ENCODE measurements at places on chromosomes 13 and 19.
A peak's percentile ranks its signal among the peaks of the same experiment; 100 is the strongest.

DNA sequence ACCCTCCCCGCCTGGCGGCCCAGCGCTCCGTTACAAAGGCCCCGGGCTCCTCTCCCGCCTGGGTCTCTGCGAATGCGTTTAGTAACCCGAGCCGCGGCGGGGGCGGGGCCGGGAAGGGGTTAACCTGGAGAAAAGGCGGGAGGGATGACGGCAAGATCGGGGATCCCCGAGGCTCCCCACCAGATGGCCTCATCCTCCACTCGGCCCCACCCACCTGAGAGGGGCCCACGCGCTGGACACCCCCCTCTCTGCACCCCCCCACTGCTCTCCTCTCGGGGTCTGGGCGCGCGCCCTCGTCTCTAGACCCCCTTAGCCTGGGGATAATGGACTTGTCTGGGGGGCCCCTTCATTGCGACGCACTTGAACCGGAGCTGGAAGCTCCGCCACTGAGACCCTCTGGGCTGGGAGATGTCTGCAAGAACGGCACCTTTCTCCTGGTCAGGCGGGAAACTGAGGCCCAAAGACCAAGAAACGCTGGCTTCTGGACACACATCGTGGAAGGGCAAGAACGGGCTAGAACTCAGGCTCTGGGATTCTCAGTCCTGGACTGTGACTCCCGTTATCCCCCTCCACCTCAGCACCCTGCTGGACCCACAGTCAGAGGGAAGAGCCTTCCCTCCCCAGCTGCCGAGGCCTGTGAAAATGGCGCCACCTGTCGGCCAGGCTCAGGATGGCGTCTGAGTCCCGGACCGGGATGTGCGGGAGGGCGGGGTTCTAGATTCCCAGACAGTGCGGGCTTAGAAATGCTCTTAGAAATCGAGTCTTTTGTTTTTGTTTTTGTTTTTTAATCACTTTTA lies 2.9 kb upstream of the LTBP4 start:
- no peak for DNase-seq

- DNase-seq, result no peak
Measured at GRCh38 chr19:34217952-34218817, 36.2 kb upstream of the GARRE1 start.

DNA sequence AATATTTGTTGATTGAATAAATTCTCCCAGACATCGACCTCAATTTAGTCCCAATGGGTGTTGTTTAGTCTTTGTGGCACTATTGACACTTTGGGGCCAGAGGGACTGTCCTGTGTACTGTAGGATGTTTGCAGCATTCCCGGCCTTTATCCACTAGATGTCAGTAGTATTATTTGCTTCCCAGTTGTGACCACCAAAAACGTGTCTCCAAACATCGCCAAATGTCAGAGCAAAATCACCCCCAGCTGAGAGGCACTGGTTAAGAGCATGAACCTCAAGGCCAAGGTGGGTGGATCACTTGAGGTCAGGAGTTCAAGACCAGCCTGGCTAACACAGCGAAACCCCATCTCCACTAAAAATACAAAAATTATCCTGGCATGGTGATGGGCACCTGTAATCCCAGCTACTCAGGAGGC lies 15.4 kb downstream of the NLRP12 start:
- DNase-seq, result peak; percentile 52

- no peak for DNase-seq
Measured at GRCh38 chr13:73060251-73061160, 1.7 kb downstream of the KLF5 start.

DNA sequence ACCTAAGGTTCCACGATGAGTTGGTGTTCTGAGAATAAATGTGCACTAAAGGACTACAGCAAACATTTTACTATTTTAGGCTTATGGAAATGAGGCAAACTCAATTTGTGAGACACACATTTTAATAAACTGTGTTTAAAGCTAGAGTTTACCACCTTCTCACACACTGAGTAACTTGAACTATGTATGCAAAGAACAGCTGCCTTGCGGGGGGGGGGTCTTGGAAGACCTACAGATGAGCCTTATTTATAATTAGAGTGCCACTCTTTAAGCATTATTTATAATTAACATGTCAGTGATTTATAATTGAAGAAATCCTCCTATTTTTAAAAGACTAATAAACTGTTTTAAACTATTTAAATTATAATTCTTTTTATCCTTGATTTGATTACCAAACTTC lies 300.4 kb downstream of the DLEU7 start:
- no peak for DNase-seq

GRCh38 chr19:44204772-44205171 lies 7.6 kb upstream of the ZNF227 start:
- no peak for DNase-seq

DNA sequence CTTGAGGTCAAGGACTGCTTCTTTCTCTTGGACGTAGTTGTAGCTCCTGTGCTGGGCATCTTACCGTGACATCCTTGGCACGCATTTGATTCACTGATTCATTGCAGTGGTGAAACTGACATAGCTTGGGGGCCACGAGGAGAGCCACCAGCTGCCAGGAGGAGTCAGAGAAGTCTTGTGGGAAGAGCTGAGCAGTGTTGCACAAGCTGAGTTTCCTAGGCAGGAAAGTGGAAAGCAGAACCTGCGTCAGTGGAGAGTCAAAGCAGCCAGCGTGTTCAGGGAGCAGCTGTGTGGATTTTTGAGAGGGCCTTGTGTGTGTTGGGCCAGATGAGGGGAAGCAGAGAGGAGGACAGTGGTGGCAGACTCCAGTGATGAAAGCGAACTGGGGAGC lies 5.3 kb upstream of the GPR183 start:
- DNase-seq, result no peak

DNA sequence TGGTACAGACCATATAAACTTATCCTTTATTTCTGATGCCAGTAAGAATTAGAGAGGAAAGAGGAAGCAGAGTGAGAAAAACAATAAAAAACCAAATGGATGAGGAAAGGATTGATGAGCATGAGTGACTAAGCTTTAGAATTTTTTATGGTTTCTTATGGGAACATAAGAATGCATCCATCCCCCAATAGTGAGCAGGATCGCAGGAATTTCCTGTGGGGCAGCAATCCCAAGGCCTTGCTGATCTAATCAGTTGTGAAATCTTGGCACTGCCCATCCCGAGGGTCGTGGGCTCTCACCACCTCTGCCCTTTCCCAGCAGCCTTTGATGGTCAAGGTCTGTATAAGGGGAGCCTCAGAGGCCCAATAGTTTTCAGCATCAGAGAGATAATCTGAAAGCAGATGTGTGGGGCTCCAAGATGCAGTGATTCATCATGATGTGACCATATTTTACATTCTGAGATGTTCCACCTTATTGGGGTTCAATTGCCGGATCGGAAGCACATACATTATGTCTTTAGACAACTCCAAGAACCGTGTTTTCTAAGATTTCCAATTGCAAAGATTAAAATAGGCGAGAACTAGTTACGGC lies 222.1 kb downstream of the DNAJC15 start:
- no peak for DNase-seq

DNA sequence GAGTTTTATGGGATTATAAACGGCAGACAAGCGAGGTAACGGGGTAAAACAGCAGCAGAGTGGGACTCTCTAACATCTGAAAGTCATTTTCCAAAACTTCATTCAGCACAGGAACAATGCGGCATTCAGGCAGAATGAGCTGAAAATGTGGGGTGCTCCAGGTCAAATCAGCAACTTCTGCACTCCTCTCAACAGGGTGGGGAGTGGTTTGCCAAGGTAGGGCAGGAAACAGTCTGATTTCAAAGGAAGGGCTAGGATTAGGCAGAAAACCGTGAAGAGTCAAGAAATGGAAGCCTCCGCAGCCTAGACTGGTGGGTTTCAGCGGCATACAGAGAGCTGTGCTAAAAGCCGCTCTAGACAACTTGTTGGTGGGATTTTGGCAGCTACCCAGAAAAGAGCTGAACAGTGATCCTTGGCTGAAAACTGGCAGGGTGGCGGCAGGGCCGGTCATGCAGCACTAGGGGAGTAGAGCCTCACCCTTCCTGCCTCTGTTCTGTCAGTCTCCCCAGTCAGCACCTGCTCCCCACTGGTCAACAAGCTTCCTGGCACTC lies 154.2 kb upstream of the KLF12 start:
- no peak for DNase-seq

- DNase-seq, result no peak
Measured at GRCh38 chr13:113454936-113455335, 1.6 kb upstream of the ADPRHL1 start.

DNA sequence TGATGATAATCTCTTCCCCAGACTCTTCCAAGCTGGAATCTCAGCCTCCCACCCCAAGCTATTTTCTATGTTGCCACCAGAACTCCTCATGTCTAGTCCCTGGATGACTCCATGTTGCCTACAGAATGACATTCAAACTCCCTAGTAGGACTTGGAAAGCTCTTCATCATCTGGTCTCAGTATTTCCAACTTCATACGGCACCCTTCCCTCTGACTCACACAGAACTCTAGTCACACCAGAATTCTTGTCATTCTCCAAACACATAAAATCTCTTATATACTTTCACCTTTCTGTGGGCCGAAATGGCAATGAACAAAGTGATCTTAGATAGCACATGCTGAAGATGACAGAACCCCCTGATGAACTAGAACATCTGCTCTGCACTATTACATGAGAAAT lies 86.2 kb downstream of the CAB39L start:
- DNase-seq, result no peak

- DNase-seq, result no peak
Measured at GRCh38 chr13:27842571-27842970, 50.3 kb downstream of the GSX1 start.

DNA sequence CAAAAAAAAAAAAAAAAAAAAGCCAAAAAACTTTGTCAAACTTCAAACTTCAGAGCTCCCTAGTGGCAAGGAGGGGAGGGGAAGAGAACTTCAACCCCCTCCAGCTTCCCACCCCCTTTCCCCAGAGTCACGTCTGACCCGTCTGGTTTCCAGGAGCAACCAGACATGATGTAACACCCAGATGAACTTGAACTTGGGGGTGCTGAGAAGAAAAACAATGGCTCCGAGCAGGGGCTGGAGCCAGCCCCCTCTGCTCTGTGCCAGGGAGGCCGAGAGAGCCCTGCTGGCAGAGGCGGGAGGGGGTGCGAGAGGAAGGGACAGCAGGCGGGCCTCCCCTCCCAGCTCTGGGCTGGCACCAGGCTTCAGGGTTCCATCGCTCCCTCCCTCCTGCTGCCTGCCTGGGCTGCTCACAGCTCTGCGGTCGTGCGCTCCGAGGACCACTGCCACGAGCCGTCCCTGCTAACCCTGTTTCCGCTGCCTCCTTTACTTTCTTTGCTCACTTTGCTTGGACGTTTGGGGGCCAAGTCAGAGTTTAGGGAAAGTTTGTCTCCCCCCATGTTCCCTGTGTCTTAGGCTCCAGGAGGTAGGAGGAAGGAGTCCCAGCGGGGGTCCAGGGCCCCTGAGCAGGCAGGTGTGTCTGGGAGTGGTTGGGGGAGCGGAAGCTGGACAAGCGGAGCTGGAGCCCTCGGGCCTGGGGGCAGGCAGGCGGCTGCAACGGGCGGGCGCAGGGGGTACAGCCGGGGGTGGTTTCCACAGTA lies 11.1 kb downstream of the LYL1 start:
- DNase-seq, result no peak

GRCh38 chr13:114044486-114044885 lies 70.6 kb upstream of the C13orf46 start:
- DNase-seq, result no peak

Data from iPS DF 6.9 (cell line).